ENCODE measurements at places on chromosomes 1 and 21.

DNA sequence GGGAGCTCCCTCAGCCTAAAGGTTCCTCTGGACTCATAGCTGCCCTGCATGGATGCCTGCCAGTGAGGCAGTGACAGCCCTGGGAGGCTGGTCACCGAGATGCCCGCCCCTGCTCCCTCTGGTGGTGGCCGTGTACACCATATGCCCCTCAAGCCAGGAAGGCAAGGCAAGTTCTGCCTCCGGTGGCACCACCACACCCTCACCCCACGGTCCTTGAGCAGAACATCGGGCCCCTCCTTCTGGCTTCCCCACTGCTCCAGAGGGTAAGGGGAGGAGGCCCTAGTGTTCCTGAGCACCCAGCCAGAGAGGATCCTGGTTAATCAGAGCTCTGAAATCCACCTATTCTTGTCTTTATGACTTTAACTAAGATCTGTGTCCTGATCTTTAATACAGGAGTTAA lies 1.5 kb upstream of the S100A14 start:
- peak; percentile 79 for DNase-seq

DNA sequence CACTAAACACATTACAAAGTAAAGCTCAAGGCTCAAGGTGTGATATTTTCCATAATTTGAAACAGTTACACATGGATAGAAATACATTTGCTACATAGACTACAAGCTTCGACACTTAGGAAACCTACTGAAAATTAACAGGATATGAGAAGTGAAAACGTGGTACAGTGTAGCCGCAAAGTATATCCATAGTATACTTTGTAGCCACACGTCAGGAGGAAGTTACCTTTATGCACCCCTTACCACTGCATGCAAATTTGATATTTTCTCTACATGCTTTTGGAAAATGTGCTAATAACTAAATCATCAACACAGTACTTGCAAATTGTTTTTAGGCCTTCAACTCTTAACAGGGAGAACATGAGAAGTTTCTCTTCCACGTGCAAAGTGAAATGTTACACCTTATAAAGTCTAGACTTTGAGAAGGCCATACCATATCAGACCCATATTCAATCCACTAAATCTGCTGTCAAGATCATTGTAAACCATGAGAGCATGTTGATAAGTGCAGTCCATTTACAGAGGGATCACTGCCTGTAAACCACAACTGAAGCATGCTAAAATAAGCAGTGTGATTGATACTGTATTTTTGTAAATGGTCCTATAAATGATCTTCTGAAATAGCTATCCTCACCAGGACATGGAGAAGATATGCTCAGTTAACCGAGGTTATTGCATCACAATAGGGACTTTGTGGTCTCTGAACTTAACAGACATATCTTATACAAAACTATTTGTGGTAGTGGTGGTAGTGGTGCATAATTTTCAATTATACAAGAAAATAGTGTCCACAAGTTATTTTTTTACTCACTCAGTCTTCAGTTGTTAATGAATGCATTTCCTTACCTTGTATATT lies 64.7 kb downstream of the VAV3 start:
- no peak for DNase-seq

GRCh38 chr1:57623039-57623790 lies 199.4 kb upstream of the DAB1 start:
- no peak for DNase-seq

GRCh38 chr21:45791562-45792418 lies 148.3 kb downstream of the PCBP3 start:
- DNase-seq, result no peak

GRCh38 chr1:42845866-42846256 lies 552 bp upstream of the ZNF691 start:
- no peak for DNase-seq

- no peak for DNase-seq
Measured at GRCh38 chr1:174768949-174769348, 230.8 kb upstream of the CACYBP start.

DNA sequence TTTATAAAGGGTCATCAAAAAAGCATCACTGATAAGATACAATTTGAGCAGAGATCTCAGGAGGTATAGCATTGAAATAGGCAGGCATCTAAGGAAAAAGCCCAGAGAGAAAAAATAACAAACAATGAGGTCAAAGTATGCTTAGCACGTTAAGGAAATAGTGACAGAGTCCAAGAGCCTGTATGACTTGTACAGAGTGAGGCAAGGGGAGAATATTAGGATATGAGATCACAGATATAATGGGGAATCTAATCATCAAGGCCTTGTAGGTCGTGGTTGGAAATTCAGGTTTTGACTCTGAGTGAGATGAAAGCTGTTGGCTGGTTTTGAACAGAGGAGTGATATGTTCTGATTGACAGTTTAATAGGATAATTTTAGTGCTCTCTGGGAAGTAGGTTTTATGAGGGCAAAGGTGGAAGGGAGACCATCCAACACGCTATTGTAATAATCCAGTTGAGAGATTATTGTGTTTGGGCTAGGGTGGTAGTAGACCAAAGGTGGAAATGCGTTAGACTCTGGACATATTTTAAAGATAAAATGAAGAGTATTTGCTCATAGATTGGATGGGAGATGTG lies 644.6 kb upstream of the TMPRSS15 start:
- DNase-seq, result no peak

All from activated CD8-positive, alpha-beta memory T cell treated with anti-CD3 and anti-CD28 coated beads for 48 hours (primary cell).